ENCODE measurements at places on chromosomes 1 and 21.

GRCh38 chr1:117512728-117513321 is 93.0 kb upstream of the TENT5C start:
- DNase-seq = no peak

GRCh38 chr1:243500512-243500911 is 244.7 kb downstream of the SDCCAG8 start:
- no peak for DNase-seq

DNA sequence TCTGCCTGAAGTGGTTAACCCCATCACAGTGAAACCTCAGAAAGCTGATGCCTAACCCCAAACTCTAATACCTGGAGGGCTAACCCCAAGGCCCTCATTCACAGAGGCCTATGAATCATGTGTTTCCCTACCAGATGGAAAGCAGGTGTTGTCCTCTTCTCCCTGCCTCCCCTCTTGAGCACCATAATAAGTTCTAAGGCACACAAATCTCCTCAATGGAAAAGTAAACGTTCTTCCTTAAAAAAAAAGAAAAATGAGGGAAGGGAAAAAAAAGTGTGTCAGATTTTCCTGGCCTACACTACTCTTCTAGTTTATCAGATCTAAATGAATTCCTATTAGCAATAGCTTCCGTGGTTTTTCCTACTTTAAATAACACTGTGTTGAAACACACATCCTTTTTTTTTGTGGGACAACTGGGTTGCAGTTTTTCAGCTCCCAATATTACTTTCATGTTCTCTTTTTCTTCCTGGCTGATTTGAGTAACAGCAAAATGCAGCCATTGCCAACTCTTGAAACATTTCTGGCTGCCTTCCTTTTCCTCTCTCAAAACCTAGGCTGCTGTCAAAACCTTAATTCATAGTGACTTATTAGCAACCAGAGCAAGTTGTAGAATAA is 43.2 kb downstream of the SLC44A3 start:
- DNase-seq = no peak

DNA sequence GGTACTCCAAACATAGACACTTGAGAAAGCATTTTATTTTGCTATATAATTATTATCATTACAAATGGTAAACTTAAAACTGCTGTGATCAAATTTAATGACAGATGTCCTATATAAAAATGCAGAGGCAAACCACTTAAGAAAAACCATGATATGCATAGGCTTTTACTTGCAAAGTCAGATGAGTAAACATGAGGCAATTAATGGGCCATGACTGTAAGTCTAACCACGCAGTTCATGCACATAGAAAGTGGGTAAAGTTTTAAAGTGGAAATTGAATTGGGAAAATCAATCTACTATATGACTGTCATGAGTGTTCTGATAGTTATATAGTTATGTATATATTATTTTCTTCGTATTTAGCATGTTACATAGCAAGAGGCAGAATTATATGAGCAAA is 219.2 kb downstream of the PTPRC start:
- no peak for DNase-seq

DNA sequence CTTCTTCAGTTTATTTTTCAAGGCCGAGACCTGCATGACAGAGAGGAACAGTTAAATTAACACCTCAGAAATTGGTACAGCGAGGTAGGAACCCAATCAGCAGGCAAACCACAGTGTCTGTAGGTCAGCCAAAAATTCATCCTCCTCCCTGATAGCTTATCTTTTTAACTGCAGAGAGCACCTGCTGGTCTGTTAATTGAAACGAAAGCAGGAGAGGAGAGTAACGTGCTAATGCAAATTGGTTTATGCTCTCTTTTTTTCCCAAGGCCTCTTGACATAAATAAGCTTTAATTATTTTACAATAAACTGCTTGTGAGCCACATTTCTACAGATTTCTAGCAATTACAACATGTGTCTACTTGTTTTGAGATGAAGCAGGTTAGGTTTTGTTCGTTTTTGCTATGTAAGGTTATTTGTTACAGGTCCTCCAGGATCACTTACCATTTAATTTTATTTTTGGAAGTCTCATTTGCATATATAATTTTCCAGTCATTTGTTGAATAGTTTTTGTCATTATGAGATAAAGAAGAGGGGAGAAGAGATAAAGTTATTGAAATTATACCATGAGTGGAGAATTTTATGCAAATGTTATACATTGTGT is 179.9 kb downstream of the DENND1B start:
- DNase-seq = no peak

All from CD8-positive, alpha-beta T cell (primary cell).